ENCODE measurements at places on chromosomes 7 and 10. TPM values are rescaled to one million over a fixed set of nuclear protein-coding genes. Genes with fewer than 3 reads are reported as not detected.

Gene CDK14
- polyA plus RNA-seq, result 19.5 TPM

Gene ZMIZ2
- 44.4 TPM for polyA plus RNA-seq

Gene VAX1
- polyA plus RNA-seq, result not detected

Gene MGAM2
- 0.04 TPM for polyA plus RNA-seq

Gene DLX5
- polyA plus RNA-seq, result 0.35 TPM

Gene CYP51A1
- 31.5 TPM for polyA plus RNA-seq

Gene CACNB2
- 1.2 TPM for polyA plus RNA-seq

Gene ANKRD61
- 1.7 TPM for polyA plus RNA-seq

Gene TAS2R39
- polyA plus RNA-seq, result not detected

Gene SGPL1
- 31.7 TPM for polyA plus RNA-seq

Gene PDE6C
- 0.75 TPM for polyA plus RNA-seq

Gene INHBA
- 2.4 TPM for polyA plus RNA-seq

Measured in hindlimb muscle (tissue), 1 donor.